ENCODE measurements at places on chromosomes 2 and 18. TPM values are rescaled to one million over a fixed set of nuclear protein-coding genes. Genes with fewer than 3 reads are reported as not detected.

DNA sequence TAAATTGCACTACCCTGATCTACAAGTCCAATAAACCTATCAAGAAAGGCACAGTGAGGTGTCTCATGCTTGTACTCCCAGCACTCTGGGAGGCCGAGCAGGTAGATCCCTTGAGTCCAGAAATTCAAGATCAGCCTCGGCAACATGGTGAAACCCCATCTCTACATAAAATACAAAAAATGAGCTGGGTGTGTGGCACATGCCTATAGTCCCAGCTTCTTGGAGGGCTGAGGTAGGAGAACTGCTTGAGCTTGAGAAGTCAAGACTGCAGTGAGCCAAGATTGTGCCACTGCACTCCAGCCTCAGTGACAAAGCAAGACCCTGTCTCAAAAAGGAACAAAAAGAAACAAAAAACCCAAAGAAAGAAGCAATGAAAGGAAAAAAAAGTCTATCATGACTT, 58.9 kb downstream of the ROCK2 start:
- H3K27me3 ChIP-seq: peaks cover 1% of the 10 kb centered on the region
- no peak for DNase-seq
- H3K4me3 ChIP-seq: no peak overlapping the region
- H3K4me1 ChIP-seq: no peaks in the 10 kb centered on the region
- peaks cover 14% of the 10 kb centered on the region for H3K36me3 ChIP-seq

- no peaks in the 10 kb centered on the region for H3K27me3 ChIP-seq
- no peak overlapping the region for H3K27ac ChIP-seq
- DNase-seq: no peak
- no peaks in the 10 kb centered on the region for H3K4me1 ChIP-seq
Measured at GRCh38 chr2:227566012-227566411, 32.7 kb upstream of the SCYGR2 start.

DNA sequence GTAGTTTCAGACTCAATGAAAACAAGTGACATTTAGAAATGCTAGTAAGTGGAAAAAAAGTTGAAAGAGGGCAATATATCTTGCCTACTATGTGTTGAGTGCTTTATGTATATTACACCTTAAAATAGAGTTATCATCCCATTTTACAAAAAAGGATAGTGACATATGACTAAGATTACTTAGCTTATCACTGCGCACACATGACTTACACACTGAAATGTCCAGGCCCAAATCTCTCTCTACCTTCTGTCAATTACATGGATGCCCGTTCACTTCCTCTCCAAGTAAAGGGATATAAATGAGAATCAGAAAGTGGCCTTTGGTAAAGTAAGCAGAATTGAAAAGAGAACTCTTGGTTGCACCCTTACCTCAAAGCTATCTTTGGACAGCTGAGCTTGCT, 3.6 kb upstream of the PARD3B start:
- no peaks in the 10 kb centered on the region for H3K36me3 ChIP-seq
- no peak overlapping the region for H3K27ac ChIP-seq
- H3K27me3 ChIP-seq: peaks cover 16% of the 10 kb centered on the region
- peaks cover 2% of the 10 kb centered on the region for H3K4me1 ChIP-seq

- peaks cover 4% of the 10 kb centered on the region for H3K4me1 ChIP-seq
- H3K4me3 ChIP-seq: no peak overlapping the region
- peaks cover 4% of the 10 kb centered on the region for H3K36me3 ChIP-seq
- peaks cover 5% of the 10 kb centered on the region for H3K27me3 ChIP-seq
- no peak overlapping the region for H3K27ac ChIP-seq
Measured at GRCh38 chr2:129872446-129872845, 107.0 kb upstream of the RAB6C start.

Gene ORC2
- 28.2 TPM for total RNA-seq

- DNase-seq: no peak
- no peaks in the 10 kb centered on the region for H3K36me3 ChIP-seq
- no peaks in the 10 kb centered on the region for H3K4me1 ChIP-seq
- H3K27ac ChIP-seq: no peak overlapping the region
- H3K4me3 ChIP-seq: no peak overlapping the region
Measured at GRCh38 chr2:117514371-117514770, 300.1 kb upstream of the DDX18 start.

DNA sequence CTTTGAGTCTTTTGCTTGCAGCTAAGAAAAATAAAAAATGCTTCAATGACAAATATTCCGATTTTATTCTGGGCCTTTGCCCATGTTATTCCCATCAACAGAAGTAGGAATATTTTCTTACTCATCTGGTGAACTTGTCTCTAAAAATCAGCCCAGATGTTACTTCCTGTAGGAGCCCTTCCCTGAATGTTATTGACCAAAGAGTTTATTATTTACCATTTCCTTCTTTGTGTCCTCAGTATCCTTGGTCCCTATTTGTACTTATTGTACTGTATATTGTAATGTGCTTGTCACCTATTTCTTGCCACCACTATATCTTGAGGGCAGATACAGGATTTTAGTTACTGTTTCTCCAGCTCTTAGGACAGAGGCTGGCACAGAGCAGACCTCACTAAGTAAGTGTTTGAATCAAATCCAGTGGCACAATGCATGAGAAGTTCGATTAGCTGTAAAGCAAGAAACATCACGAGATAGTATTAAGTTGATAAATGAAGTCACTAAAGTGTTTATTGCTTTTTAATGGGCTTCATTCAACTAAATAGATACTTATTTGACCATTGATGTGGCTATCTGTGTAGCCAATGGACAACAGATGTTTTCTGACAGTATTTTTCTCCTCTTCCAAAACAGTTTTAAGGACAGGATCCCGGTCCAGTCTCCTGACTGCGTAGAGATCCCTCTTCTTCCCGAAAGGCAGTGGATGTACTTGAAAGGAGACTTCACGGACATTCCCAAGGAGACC, 109.1 kb downstream of the DDX1 start:
- H3K4me3 ChIP-seq: no peak overlapping the region
- DNase-seq: no peak
- H3K27me3 ChIP-seq: no peaks in the 10 kb centered on the region
- no peak overlapping the region for H3K27ac ChIP-seq
- H3K4me1 ChIP-seq: peaks cover 10% of the 10 kb centered on the region
